NCI-H146 (cell line): ENCODE measurements at places on chromosomes 1 and 21.

DNA sequence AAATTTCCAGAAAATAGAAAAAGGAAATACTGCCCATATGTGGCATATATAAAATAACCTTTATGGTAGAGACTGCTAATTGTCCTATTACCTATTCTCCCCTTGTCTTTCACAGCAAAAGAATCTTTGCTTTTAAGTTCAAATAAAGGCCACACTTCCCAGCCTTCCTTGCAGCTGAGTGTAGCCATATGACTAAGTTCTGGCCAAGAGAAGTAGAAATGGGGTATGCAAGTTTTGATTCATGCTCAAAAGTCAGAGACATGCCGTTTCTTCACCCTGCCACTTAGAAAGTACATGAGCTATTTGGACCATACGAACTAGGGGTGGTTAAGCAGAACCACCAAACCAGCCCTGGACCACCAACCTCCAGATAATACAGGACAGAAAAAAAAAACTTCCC is 18.3 kb upstream of the S100A2 start:
- DNase-seq: no peak

GRCh38 chr1:203701606-203702005 is 63.4 kb upstream of the LAX1 start:
- DNase-seq: no peak

DNA sequence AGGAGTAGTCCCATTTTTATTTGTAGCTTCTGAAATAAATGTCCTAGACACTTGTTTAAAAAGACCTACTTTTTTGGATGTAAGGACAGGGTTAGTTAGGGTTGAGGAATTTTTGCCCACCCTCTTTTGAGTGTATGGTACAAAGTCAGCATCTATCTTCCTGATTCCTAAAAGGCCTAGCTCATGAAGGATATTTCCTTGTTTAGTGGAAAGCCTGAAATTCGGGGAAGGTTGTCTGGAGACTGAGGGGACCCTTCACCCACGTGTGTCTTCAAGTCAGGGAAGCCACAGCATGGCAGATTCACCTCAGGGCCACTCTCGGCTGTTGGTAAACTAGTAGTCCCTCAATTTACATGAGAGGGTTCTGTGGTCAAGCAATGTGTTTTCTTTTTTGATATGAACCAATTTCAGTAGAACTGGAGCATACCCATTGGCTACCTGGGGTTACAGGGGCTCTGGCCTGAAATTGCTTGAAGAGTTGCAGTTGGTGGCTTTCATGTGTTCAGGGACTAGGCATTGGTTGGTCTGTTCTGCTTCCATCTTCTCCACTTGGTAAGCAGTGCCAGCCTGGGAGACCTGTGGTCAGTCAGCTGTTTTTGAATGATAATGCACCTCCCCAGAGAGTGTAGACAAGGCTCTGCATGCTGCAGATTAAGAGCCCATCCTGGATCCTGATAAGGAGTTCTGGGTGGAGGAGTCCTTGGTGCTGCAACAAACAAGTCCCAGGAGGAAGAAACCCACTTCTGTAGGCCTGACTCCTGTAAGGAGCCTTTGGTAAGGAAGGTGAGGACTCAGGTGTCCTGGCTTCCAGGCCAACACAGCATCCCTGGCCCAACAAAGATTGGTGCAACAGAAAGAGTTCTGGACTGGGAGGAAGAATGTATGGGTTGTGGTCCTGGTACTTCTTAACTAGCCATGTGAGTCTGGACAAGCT is 6.3 kb downstream of the BTG2 start:
- DNase-seq: no peak

GRCh38 chr1:97412737-97413136 is 508.1 kb downstream of the DPYD start:
- no peak for DNase-seq

DNA sequence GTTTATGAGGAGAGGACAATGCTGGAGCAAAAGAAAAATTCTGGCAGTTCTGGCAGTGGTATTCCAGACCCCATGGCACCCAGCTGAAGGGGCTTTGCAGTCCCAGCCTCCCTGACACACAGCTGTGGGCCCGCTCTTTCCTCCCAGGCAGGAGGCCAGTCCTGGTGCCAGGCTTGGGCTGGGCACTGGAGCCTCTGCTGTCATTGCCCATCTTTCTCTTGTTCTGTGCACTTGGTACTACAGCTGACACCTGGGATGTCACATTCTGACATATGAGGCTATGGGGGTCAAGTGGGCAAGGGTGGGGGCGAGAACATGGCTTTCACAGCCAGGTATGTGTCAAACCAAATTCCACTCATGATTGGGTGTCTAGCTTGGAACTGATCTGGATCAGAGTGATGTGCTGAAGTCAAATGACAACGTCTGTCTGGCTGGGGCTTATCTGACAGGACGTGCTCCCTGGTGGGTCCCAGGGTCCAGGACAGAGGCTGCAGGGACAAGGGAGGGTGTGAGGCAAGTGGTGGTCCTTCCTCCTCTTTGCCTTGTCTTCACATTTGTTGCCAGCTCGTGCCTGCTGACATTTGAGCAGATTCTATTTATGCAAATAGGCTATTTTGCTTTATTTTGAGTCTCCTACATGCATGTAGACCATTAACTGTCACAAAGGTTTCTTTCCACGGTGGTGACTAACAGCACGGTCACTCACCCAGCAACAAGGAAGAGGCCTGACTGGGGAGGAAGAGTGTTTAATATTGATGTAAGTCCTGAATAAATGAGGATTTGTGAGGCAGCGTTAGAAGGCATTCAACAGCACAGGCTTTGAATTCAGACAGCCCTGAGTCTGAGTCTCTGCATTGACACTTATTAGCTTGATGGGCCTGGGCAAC is 336.3 kb downstream of the PBX1 start:
- no peak for DNase-seq

DNA sequence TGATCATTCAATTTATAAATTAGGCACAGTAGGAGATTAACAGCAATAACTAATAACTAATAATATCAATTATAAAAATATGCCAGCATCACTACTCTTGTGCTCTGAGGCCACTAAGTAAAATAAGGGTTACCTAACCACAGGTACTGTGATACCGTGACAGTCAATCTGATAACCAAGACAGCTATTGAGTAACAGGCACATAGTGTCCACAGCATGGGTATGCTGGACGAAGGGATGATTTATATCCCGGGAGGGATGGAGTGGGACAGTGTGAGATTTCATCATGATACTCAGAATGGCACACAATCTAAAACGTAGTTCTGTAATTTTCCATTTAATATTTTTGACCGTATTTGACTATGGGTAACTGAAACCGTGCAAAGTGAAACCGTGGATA is 39.4 kb downstream of the CD46 start:
- DNase-seq: no peak

GRCh38 chr1:7013833-7014639 is 228.8 kb downstream of the CAMTA1 start:
- DNase-seq: no peak

DNA sequence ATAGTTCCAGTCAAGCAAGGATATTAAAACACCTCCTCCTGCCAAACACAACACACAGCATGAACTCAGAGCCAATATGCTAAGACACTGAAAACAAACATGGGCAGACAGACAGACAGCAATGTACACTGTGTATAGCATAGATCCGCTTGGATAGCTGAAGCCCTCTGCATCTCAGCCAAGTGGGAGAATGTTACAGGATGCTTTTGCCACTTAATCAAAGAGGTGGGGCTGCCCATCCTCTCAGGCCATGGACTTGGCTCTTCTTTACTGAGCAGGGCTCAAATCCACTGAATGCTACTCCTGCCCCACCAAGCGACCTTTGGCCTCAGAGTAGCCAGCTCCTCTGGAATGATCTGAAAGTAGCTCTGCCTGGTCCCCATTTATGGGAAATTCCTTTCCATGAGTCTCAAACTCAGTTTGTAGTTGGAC is 64.7 kb upstream of the NGF start:
- no peak for DNase-seq

GRCh38 chr1:210143465-210144062 is 89.0 kb upstream of the SERTAD4 start:
- DNase-seq: peak; percentile 48

DNA sequence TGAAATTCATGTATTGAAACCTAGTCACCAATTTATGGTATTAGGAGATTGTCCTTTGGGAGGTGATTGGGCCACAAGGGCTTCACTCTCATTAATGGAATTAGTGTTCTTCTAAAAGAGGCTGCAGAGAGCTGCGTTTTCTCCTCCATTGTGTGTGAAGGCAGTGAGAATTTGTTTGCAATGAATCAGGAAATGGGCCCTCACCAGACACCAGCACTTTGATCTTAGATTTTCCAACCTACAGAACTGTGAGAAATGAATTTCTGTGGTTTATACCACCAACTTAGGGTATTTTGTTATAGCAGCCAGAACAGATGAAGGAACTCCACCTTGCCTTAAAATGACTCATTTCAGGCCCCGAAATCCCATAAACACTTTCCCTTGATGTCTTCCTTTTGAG is 544.2 kb downstream of the RWDD3 start:
- DNase-seq: no peak
